ENCODE measurements at places on chromosomes 3 and 15.

DNA sequence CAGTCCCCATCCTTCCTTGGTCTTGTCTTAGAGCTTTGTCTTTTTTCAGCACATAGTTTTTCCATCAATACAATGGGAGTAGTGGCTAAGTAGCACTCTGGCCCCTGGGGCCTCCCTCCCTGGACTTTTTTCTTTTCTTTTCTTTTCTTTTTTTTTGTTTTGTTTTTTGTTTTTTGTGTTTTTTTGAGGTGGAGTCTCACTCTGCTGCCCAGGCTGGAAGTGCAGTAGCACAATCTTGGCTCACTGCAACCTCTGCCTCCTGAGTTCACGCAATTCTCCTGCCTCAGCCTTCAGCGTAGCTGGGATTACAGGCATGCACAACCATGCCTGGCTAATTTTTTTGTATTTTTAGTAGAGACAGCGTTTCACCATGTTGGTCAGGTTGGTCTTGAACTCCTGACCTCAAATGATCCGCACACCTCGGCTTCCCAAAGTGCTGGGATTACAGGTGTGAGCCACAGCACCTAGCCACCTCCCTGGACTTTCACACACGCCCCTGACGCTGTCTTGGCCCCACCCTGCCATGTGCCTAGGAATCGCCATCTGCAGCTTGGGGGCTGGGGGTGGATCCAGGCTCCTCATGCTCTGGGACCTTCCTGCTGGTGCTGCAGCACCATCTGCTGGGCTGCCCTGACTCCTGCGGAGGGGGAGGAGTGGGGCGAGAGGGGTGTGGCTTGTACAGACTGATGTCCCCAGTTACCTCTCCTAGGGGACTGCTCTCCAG lies 2.8 kb downstream of the C15orf39 start:
- DNase-seq, result peak; percentile 83

GRCh38 chr15:42163947-42164550 lies 7.6 kb upstream of the PLA2G4F start:
- no peak for DNase-seq

- DNase-seq, result no peak
Observed at GRCh38 chr15:58232281-58233065, 94.3 kb downstream of the AQP9 start.

GRCh38 chr15:45641999-45642932 lies 7.4 kb downstream of the SQOR start:
- no peak for DNase-seq

DNA sequence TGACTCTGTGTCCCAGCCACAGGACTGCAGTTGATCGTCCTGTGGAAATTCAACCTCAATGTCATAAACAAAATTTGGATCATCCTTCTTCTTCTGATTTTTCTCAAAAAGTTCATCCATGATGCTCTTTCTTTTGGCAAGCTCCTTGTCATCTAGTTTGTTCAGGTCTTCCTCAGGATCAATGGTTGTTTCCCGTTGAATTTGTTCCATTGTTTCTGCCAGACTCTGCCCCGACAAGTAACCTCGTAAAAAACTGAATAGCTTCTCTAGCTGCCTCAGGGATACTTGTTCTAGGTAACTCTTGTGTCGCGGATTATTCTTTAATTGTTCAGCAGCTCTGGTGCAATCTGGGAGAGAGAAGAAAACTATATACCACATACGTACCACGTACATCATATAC lies 4.5 kb downstream of the CEP19 start:
- no peak for DNase-seq

- no peak for DNase-seq
Observed at GRCh38 chr3:114005481-114005880, 50.8 kb downstream of the CCDC191 start.

DNA sequence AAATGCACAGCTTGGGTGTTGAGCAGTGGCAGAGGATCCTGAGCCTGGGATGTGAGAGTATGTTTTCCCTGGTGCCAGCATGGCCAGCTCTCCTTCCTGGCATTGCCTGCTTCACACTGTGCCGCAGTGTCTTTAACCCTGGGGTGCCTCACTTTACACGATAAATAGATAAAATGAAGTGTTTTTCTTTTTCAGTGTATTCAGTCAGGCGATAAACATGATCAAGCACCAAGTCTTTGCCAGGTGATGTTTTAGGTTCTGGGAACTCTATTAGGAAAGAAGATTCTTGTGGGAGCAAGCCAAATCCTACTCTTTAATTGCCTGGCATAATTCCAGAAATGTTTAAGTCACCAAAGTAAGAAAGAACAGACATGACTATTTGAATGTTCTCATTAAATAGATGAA lies 14.0 kb downstream of the ABHD6 start:
- DNase-seq, result no peak

- no peak for DNase-seq
Observed at GRCh38 chr3:191557322-191557721, 96.4 kb downstream of the PYDC2 start.

DNA sequence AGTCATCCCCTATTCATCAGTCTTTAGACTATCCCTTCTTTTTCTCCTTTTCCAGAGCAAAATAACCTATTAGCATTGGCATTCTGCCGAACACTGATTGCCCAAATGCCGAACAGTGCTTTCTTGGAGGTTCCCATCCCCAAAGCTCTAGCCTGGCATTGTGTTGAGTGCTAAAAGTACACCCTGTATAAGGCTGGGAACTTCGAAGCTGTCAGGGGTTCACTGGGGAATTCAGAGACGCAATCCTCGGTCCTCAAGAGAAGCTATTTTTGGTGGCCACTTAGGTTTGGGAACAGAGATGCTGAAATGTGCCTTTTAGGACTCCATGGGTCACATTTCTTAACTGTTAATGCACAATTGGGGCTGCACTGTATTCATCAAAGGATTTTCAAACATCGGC lies 8.4 kb downstream of the FRMD5 start:
- no peak for DNase-seq

- no peak for DNase-seq
Observed at GRCh38 chr3:195908694-195909581, 587 bp upstream of the TNK2 start.

DNA sequence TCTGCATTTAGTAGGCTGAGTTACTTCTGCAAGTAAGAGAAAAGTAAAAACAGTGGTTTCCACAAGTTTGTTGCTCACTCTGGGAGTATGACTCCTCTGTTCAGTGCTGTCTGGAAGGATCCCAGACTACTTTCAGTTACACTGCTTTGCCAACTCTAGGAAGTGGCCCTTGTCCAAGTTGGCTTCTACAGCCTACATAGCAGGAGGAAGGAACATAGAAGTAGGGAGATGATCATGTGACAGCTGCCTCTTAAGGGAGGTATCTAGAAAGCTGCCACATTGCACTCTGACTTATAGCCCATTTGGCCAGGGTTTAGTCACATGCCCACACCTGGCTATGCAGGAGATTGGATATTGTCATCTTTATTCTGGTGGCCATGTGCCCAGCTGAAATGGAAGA lies 298.1 kb downstream of the NSUN3 start:
- no peak for DNase-seq

- no peak for DNase-seq
Observed at GRCh38 chr3:124333931-124334640, 342.2 kb upstream of the ROPN1 start.

DNA sequence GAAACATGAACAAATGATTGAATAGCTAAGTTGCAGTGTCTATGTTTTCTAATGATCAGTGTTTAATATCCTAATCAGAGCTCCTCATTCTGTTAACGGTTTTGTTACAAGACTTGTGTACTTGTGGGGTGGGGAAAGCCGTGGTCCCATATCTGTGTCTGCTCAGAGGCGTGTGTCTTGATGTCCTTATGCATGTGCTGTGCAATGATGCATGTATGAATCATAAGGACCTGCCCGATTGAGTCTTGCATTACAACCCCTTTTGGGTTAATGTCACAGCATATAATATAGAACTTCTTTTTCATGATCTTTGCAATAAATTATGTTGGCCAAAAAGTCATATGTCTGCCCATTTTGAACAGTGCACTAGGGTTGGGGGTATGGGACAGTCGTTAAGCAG lies 233.4 kb downstream of the ITPR1 start:
- no peak for DNase-seq

- DNase-seq, result no peak
Observed at GRCh38 chr3:53384465-53385423, 37.4 kb upstream of the DCP1A start.

- no peak for DNase-seq
Observed at GRCh38 chr3:61893840-61894566, 332.6 kb downstream of the PTPRG start.

DNA sequence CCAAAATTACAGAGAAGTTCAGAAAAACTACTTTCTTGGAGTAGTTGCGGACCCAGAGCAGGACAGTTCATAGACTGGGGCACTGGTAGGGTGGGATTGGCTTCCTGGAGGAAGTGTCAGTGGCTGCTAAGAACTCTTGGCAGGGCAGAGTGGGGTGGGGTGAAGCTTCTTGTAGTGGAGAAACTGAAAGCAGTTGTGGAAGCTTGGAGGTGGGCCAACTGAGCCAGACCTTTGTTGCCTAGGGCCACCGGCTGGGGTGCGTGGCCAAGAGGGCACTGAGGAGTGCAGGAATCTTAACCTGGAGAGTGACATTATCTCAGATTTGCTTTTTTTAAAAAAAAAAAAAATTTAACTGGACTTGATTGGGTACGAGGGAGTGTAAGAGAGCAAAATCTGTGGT lies 3.1 kb downstream of the KAT2B start:
- peak; percentile 48 for DNase-seq

- DNase-seq, result no peak
Observed at GRCh38 chr3:152376351-152377183, 107.8 kb downstream of the MBNL1 start.

DNA sequence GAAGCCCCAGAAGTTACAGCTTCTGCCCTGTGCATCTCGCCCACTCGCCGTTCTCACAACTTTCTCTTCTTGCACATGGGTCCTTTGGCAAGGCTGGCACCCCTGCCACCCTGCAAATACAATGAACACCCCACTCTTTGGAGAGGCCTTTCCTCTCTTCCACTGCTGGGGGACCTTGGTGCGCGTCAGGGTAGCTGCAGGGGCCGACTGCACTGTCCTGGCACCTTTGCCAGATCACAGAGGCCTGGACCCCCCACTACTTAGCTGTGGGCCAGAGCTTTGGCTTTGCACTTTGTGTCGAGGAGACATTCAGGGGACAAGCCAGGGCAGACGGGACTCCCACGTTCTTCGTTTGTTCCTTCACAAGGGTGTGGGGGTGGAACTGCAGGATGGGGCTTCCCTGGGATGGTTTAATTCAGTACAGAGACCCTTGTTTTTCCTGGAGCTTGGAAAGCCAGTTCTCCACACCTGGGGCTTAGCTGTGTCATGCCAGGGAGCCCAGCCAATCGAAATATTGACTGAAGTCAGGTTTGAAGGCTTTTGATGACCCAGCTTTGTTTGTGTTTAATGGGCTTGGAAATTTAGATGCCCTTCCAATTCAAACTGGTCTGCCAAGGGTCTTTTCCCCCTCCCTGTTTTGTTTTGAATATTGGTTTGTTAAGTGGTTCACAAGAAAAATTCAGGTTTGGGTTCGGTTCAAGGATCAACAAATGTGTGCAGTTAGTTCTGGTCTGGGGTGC lies 256.1 kb upstream of the TLE3 start:
- no peak for DNase-seq

DNA sequence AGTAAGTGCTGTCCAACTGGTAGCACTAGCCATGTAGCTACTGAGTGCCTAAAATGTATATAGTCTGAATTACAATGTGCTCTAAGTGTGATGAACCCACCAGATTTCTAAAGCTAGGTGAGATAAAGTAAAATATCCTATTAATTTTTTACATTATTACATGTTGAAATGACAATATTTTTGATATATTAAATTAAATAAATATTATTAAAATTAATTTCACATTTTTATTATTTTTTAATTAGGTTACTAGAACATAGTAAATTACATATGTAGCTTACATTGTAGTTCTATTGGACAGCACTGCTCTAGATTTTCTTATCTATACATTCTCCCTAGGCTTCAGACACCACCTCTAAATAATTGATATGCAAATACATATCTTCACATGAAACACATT lies 9.2 kb upstream of the OR5K1 start:
- DNase-seq, result no peak

- DNase-seq, result no peak
Observed at GRCh38 chr15:78327466-78327865, 12.7 kb upstream of the CRABP1 start.

DNA sequence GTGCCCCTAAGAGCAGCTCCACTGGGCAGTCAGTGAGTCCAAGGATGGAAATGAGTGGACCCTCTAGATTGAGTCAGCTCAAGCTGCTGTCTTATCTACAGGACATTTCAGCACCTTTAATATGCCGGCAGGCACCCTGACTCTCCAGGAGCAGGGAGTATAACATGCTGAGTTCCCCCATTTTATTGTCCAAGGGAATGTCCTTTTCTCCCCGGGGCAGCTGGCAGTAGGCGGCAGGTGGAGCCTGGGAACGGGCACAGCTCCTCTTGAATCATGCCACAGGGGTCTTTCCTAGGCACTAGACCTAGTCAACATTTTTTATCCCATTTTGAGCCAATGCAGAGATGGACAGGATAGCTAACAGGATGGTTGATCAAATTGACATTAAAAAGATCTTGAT lies 14.8 kb downstream of the WNT7A start:
- DNase-seq, result no peak

DNA sequence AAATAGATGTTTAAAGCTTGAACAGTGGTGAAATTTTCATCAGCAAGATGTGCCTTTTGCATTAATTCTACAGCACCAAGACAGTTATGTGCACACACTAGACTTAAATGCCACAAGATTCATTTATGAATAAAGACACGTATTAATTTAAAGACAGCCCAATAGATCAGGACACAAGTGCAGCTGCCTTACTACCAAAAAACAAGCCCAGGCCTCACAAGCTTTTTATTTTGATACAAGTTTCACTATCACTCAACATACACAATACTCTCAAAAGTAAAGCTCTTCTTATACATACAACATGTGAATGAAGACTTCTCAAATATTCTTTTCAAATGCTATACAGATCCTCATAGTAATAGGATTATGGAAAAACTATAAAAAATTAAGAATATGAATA lies 2.4 kb downstream of the ACAP2 start:
- no peak for DNase-seq

GRCh38 chr3:197953881-197954280 lies 3.9 kb downstream of the RPL35A start:
- DNase-seq, result no peak

DNA sequence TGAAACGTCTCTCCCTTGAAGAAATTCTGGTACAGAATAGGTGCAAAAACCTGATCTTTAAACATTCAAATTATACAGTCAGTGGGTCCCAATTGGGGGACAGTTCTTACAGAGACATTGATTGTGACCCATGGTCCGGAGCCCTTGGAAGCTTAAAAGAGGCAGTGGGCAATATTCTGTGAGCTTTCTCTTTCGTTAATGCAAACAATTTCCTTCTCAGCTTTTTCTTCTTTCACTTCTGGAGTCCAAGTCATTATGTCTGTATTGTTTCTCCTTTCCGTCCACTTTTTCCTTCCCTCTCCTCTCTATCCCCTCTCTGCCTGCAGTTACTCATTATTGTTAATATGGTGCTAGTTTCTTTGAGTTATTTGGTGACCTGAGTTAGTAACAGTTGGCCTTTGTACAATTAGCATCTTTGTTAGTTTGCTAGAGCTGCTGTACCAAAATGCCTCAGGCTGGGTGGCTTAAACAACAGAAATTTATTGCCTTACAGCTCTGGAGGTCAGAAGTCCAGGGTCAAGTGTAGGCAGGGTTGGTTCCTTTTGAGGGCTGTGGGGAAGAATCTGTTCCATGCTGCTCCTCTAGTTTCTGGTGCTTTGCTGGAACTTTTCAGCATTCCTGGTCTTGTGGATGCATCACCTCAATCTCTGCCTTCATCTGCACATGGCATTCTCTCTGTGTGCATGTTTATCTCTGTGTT lies 102.6 kb downstream of the GMPS start:
- DNase-seq, result no peak

- no peak for DNase-seq
Observed at GRCh38 chr3:188164248-188164687, 10.3 kb downstream of the LPP start.
